ENCODE measurements at places on chromosomes 16 and 17. TPM values are rescaled to one million over a fixed set of nuclear protein-coding genes. Genes with fewer than 3 reads are reported as not detected.

SMIM36 gene
- total RNA-seq = not detected

KRT12 gene
- total RNA-seq = not detected

LGALS9B gene
- not detected for total RNA-seq

KRT39 gene
- not detected for total RNA-seq

- no peak overlapping the region for H3K27ac ChIP-seq
- no peaks in the 10 kb centered on the region for H3K27me3 ChIP-seq
- no peak overlapping the region for H3K4me3 ChIP-seq
Observed at GRCh38 chr16:30113711-30114333, 485 bp upstream of the GDPD3 start.

DNA sequence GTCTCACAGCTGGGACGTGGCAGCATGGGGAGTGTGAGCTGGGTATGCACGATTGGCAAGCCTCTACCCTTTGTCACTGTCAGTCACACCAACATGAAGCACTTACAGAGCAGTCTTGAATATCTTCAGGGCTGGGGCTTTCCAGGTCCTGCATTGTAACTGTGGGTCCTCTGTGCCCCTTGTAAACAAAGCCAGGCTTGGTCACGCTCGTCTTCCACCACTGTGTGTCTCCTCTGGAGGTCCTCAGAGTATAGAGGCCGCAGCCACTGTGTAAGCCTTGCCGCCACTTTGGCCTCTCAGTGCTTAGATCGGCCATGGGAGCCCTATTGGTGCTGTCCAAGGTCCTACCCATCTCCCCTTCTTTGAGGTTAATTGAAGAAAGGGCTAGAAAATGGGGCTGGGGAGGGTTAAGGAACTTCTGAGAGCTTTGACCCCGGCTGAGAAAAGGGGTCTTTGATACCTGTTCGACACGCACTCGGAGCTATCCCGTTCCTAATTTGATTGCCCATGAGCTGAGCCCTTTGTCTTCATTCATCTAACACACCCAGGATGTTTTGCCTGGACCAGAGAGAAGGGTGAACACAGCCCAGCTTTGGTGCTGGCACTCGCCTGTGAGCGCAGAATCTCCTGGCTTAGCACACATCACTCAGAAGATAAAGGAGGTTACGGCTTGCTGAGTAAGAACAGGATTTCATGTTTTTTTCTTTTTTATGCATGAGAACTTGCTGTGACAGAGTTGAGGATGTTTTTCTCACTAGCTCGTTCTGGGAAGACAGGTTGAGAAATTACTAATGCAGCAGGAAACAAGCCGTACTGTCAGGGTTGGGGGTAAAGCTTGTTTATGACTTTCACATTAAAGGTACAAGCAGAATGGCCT, 267.9 kb downstream of the CPPED1 start:
- H3K36me3 ChIP-seq = peaks cover 6% of the 10 kb centered on the region
- H3K27me3 ChIP-seq = no peaks in the 10 kb centered on the region
- H3K4me1 ChIP-seq = peaks cover 13% of the 10 kb centered on the region

GRCh38 chr17:69864462-69864861, 210.6 kb upstream of the KCNJ16 start:
- no peak overlapping the region for H3K27ac ChIP-seq
- no peak overlapping the region for H3K4me3 ChIP-seq
- H3K4me1 ChIP-seq = no peaks in the 10 kb centered on the region
- no peaks in the 10 kb centered on the region for H3K36me3 ChIP-seq

GRCh38 chr17:17810084-17810894, 26.5 kb downstream of the SREBF1 start:
- no peaks in the 10 kb centered on the region for H3K27me3 ChIP-seq
- H3K4me3 ChIP-seq = no peak overlapping the region
- peak overlapping the region; percentile 63 for H3K27ac ChIP-seq
- H3K36me3 ChIP-seq = peaks cover 76% of the 10 kb centered on the region
- H3K4me1 ChIP-seq = peaks cover 15% of the 10 kb centered on the region

C17orf78 gene
- total RNA-seq = not detected

- no peaks in the 10 kb centered on the region for H3K36me3 ChIP-seq
- peaks cover 7% of the 10 kb centered on the region for H3K4me1 ChIP-seq
- H3K27me3 ChIP-seq = peaks cover 33% of the 10 kb centered on the region
- no peak overlapping the region for H3K4me3 ChIP-seq
- DNase-seq = no peak
Observed at GRCh38 chr17:76997981-76998531, 129.9 kb downstream of the MGAT5B start.

- no peak overlapping the region for H3K27ac ChIP-seq
- no peak overlapping the region for H3K4me3 ChIP-seq
- peak; percentile 43 for DNase-seq
- H3K27me3 ChIP-seq = no peaks in the 10 kb centered on the region
- H3K4me1 ChIP-seq = peaks cover 13% of the 10 kb centered on the region
Observed at GRCh38 chr16:4664538-4665418, 28.6 kb upstream of the NUDT16L1 start.

GRCh38 chr17:79975498-79976134, 60.1 kb downstream of the TBC1D16 start:
- peaks cover 25% of the 10 kb centered on the region for H3K36me3 ChIP-seq
- H3K27me3 ChIP-seq = no peaks in the 10 kb centered on the region
- no peak overlapping the region for H3K27ac ChIP-seq
- DNase-seq = no peak

ST3GAL2 gene
- 10.3 TPM for total RNA-seq

DNA sequence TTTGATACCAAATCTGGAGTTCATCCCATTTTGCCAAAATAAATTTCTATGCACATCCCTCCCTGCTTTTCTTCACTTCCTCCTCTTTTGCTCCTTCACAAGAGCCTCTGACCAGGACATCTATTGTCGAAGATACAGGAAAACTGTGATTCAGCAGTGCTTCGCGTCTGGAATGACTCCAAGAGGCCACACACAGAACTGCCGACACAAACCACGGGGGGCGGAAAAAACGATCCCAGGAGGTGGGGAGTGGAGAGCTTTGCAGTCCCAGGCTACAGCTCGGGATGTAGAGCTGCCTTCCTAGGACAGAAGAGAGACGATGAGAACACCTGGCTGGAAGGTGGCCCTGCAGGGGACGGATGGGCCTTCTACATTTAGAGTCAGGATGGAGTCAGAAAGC, 102.8 kb downstream of the XYLT1 start:
- no peaks in the 10 kb centered on the region for H3K36me3 ChIP-seq
- H3K4me3 ChIP-seq = no peak overlapping the region
- H3K4me1 ChIP-seq = no peaks in the 10 kb centered on the region
- no peaks in the 10 kb centered on the region for H3K27me3 ChIP-seq
- peak; percentile 46 for DNase-seq

GRCh38 chr17:179781-180380, 1.6 kb downstream of the DOC2B start:
- H3K27ac ChIP-seq = no peak overlapping the region
- no peak overlapping the region for H3K4me3 ChIP-seq
- DNase-seq = no peak
- no peaks in the 10 kb centered on the region for H3K36me3 ChIP-seq

DNA sequence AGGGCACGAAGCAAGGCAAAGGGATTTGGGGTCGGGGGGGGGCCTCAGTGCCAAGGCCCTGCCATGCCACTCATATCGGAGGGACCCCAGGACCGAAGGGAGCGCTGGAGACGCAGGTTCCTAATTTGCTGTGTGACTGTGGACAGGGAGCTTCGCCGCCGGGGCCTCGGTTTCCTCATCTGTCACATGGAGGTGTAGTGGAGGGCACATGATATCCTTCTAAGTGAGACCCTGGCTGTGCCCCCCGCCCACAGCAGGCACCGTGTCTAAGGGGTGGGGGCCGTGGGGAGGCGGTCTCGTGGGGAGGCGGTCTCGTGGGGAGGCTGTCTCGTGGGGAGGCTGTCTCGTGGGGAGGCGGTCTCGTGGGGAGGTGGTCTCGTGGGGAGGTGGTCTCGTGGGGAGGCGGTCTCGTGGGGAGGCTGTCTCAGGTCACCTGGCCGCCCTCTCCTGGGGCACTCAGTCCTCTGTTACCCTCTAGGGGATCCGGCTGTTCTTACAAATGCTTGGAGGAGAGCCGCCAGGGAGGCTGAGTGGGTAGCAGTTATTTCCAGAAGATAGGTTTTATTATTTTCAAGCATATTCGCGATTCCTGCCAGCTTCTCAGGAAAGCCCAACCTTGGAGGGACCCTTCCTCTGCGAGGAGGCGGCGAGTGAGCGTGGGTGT, 205.0 kb downstream of the NTN1 start:
- H3K36me3 ChIP-seq = no peaks in the 10 kb centered on the region
- no peak for DNase-seq
- no peak overlapping the region for H3K27ac ChIP-seq
- no peaks in the 10 kb centered on the region for H3K27me3 ChIP-seq

CASKIN1 gene
- 0.10 TPM for total RNA-seq

DNA sequence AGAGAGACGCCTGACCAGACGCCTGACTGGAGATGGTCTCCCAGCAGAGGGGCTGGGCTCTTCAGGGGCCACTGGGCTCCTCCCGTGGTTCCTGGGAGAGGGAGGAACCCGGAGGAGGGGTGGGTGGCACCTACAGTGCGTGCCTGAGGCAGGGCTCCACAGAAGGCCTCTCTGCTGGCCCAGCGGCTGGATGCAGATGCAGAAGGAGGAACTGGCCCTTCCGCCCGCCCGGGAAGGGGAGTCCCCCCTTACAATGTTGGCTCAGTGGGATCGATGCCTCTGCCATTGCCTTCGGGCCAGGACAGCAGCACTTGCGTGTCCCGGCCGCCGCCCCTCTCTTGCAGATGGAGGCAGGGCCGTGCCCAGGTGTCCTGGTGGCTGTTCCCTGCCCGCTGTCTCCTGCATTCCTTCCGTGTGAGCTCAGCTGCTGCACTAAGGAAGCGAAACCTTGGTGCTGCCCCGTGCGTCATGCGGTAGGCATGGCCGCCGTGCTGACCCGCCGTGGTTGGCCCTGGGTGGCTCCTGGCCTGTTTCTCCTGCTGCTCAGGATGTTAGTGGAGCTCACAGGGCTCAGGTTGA, 15.1 kb downstream of the BAIAP2 start:
- peaks cover 12% of the 10 kb centered on the region for H3K36me3 ChIP-seq
- DNase-seq = peak; percentile 93
- H3K27ac ChIP-seq = peak overlapping the region; percentile 98

DNA sequence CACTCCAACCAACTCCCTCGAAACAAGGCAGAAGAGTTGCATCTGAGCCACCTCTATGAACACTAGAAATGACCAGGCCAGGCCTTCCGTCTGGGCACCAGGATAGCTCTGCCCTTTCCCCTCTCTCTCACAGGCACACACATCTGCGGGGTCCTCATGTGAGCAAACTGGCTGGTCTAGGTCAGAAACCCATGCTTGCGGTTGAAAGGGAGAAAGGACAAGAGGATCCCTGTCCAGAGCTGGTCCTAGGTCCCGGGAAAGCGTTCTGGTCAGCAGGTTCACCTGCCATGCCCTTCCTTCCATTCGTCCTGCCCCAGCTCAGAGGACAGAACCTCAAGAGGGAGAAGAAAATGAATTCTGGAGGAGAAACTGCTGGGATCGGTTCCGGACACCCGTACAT, 2.7 kb downstream of the MNT start:
- H3K36me3 ChIP-seq = peaks cover 6% of the 10 kb centered on the region
- peak overlapping the region; percentile 87 for H3K4me3 ChIP-seq
- no peaks in the 10 kb centered on the region for H3K27me3 ChIP-seq
- peaks cover 19% of the 10 kb centered on the region for H3K4me1 ChIP-seq

GRCh38 chr16:82979406-82980111, 352.8 kb downstream of the CDH13 start:
- H3K27me3 ChIP-seq = no peaks in the 10 kb centered on the region
- no peak overlapping the region for H3K4me3 ChIP-seq
- no peaks in the 10 kb centered on the region for H3K36me3 ChIP-seq
- no peak overlapping the region for H3K27ac ChIP-seq
- H3K4me1 ChIP-seq = no peaks in the 10 kb centered on the region

DNA sequence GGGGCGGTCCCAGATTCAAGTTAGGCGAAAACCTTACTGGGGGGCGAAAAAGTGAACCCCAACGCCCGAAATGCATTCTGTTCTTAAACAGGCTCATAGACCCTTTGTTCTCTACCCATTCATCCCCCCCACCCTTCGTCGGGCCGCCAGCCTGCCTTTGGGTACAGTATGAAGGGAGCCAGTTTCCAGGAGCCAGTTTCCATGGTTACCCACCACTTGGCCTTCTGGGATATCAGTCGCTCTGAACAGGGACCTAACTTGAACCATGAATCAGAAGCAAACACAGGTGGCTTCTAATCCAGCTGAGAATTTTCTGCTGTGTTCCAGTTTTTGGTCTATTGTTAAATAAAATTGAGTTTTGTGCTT, 532 bp downstream of the DHX40 start:
- H3K36me3 ChIP-seq = peaks cover 9% of the 10 kb centered on the region
- H3K4me1 ChIP-seq = peaks cover 5% of the 10 kb centered on the region
- peak; percentile 53 for DNase-seq
- peak overlapping the region; percentile 97 for H3K27ac ChIP-seq
- H3K4me3 ChIP-seq = peak overlapping the region; percentile 97
- H3K27me3 ChIP-seq = no peaks in the 10 kb centered on the region

DNA sequence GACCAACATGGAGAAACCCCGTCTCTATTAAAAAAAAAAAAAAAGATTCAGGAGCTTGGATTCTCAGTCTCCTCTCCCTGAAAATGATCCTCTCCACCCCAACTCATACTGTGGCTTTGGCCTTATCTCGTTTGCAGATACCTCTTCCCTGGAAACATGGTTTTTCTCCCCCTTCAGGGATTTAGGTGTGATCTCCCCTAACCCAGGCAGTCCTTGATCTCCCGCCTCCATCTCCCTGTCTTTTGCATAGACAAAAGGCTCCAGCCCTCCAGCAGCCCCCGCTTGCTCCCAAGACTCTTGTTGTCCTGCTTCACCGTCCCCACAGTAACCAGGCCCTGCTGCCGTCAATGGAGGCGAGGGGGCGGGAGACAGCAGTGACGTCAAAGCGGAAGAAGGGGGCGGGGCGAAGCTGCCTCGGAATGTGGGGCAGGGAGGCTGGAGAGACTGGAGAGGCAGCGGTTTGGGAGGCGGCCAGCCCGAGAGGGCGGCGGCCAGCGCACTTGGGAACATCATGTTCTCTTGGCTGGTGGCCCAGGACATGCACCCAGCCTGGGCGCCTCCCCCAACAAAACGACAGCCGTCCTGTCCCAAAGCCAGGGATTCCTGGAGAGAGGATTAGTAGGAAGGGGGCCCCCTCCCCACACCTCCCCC, 1.9 kb upstream of the PER1 start:
- no peak overlapping the region for H3K4me3 ChIP-seq
- H3K27ac ChIP-seq = no peak overlapping the region
- peaks cover 33% of the 10 kb centered on the region for H3K4me1 ChIP-seq
- DNase-seq = peak; percentile 100
- peaks cover 15% of the 10 kb centered on the region for H3K36me3 ChIP-seq

GRCh38 chr16:78813661-78814311, 714.3 kb downstream of the WWOX start:
- H3K27ac ChIP-seq = no peak overlapping the region
- H3K36me3 ChIP-seq = no peaks in the 10 kb centered on the region
- DNase-seq = no peak
- H3K27me3 ChIP-seq = no peaks in the 10 kb centered on the region
- H3K4me1 ChIP-seq = peaks cover 6% of the 10 kb centered on the region
- no peak overlapping the region for H3K4me3 ChIP-seq

SDR42E2 gene
- total RNA-seq = not detected

Measured in MCF 10A (cell line).